ENCODE measurements at places on chromosomes 2 and 18.

DNA sequence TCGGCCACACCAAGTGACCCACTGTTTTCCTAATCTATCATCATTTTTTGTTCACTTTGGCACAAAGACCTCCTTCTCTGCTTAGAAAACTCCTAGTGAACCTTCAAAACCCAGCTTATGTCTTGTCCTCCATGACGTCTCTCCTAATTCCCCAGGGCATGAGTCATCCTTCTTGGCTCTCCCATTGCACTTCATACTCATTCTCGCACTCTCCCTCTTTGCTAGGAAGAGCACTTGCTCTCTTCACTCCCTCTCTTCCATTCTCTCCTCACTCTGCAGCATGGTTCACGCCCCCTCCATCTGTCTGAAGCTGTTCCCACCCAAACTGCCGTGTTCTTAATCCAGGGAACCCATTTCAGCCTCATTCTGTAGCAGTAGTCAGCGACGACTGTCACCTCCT lies 103.9 kb downstream of the MRO start:
- no peak for DNase-seq

GRCh38 chr18:65753520-65753919 lies 2.7 kb downstream of the CDH7 start:
- no peak for DNase-seq

- no peak for DNase-seq
Measured at GRCh38 chr2:152558158-152558984, 158.9 kb downstream of the PRPF40A start.

DNA sequence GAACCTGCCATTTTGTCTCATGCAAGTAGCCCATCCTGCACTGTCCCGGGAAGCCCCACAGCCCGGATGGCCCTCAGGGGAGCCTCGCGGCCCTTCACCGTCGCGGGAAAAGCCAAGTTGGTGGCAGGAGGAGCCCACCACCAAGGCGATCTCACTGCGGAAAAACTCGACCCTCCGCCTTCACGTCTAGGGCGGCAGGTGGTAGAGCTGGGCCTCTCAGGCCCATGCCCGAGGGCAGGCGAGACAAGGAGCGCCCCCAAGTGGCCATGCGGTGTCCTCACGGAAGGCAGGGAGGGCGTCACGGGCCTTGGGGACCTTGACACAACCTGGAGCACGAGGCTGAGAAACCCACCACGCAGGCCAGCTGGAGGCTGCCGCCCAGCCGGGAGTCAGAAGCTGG lies 34.8 kb upstream of the SKA1 start:
- no peak for DNase-seq

DNA sequence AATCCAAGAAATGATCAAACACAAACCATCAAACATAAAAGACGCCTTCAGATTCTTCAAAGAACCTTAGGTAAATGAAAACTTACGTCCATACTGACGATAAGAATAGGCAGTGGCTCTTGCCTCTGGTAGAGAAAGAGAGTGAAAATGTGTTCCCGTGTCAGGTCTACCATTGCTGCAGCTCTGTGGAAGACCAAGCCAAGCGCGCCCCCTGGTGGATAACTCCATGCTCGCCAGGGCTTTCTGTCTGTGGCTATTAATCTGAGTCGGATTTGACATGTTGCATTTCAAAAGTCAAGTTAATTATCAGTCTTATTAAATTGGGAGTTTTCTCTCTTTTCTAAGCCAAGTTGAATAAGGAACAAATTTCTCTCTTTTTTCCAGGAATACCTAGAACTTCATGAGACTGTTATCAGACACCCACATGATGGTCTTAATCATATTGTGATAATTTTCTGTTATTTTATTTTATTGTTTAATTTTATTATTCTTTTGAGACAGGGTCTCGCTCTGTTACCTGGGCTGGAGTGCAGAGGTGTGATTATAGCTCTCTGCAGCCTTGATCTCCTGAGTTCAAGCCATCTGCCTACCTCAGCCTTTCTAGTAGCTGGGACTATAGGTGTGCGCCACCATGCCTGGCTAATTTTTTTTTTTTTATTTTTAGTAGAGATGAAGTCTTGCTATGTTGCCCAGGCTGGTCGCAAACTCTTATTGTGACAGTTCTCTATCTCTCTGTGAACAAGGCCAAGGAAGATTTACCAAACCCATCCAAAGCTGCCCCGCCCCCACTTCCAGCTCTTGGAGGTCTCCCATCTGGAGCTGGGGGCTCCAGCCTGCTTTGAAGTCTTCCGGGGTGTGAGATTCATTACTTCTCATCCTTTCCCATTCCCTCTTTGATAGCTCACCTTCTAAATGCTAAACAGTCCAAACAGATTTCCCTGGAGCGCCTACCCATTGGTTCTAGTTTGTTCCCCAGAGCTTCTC lies 15.8 kb upstream of the ZAP70 start:
- peak; percentile 95 for DNase-seq

- no peak for DNase-seq
Measured at GRCh38 chr2:213036836-213037235, 114.6 kb downstream of the IKZF2 start.

DNA sequence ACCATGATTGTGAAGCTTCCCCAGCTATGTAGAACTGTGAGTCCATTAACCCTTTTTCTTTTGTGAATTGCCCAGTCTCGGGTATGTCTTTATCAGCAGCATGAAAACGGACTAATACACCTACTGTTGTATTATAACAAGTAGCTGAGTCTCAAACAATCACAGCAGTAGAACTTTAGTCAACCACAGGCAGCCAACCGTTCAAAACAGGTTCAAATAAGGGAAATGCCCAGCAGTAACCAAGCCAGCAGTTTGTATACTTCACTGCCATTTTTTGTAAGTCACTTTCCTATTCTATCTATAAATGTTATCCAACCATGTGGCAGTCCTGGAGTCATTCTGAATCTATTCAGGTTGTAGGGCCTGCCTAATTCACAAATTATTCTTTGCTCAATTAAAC lies 1560.6 kb upstream of the SLC39A10 start:
- DNase-seq, result no peak

DNA sequence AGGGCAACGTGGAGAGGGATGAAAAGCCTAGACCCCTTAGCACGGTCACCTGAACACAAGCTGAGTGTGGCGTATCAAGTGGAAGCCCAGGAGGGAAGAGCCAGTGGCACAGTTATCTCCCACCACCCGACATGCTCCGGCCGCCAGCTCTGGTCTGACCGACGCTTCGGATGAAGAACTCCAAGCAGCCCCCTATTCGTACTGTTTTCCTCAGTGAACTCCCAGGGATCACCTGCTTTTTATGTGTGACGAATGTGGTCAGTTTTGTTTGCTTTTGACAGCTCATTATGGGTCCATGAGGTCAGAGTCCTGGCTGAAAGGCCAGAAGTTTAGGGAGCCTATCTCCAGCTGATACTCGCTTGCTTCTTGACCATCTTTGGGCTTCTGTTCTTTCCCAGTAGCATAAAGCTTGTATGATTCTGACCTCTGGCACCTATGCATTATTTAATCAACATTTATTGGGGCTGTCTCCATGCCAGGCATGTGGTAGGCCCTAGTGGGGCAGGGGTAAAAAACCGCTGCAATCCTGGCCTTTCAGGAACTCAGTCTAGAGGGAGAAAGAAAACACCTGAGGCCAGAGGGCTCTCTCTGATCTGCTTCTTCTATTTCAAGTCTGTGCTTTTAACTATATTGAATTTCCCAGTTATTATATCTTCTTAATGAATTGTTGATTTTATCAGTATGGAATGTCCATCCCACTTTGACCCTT lies 33.0 kb upstream of the MRPL33 start:
- DNase-seq, result peak; percentile 8

DNA sequence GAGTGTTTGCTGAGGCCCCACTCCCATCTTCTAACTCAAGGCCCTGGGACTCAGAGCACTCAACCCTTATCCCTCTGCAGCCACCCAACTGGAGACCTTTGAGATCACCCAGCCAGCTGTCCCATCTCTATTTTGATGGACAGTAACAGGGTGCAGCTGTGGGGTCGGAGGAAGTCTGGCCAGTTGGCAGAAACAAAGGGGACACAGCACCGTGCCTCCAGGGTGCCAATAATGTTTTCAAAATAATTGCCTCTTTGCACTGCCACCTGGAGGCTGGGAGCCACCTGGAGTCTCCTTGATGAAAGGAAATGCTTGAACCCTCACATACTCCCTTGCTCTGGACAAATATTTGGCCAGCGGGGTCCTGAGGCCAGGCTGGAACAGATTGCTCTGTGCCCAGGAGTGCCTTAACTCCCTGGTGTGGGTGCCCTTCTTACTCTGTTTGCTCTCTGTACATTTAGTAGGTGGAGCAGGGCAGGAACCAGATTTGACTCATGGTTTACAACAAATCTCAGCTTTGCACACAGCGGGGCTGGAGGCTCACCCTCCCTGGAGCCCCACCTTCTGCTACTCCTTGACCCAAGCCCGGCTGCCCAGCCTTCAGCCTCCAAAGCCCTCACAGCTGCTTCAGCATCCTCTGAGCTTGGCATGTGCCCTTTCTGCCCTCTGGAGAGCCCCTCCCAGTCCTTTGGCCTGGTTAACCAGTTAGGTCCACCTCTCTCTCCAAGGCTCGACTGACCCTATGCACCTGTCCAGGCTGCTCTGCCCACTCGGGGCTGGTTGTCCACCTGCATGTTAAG lies 17.2 kb downstream of the MAL start:
- no peak for DNase-seq

GRCh38 chr18:28193177-28193778 lies 16.3 kb upstream of the CDH2 start:
- no peak for DNase-seq

DNA sequence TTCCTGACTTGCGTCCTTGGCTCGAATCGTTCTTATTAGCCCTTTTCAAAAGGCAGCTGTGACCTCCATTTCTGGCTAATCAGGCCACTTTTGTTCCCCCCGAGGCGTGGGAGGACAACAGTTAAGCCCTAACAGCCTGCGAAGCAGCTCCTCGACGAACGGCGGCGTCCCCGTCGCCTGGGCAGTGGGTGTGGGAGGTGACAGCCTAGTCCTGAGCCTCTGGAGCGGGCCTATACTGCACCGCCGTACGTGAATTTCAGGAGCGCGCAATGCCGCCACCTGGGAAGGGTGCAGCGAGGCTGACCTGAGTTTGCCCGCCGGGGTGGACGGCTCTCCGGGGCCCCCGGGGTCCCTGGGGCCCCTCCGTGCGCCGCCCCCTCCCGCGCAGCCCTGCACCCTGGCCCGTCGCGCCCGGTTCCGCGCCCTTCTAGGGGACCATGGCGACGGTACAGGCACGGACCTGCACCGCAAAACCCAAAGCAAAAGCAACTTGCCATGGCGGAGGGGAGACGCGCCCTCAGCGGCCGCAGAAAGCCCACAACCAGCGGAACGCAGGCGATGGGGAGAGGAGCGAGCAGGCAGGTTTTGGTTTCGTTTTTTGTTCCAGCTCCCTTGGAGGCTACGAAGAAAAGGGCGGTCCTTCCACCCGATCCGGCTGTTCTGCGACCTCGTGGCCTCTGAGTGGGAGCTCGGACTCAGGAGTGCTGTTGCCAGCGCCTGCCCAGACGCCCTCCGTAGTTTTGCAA lies at the start of gene RBM43:
RBM43 (minus strand) TSS at position 633 of the 746 bp plus-strand sequence; CDS start at position 497, 136 bp downstream.
- DNase-seq, result peak; percentile 84

GRCh38 chr2:240439698-240440151 lies 4.3 kb downstream of the GPC1 start:
- no peak for DNase-seq

GRCh38 chr2:152097801-152098495 lies 896 bp downstream of the CACNB4 start:
- peak; percentile 39 for DNase-seq

GRCh38 chr2:85309699-85310321 lies 18.0 kb downstream of the TGOLN2 start:
- no peak for DNase-seq

DNA sequence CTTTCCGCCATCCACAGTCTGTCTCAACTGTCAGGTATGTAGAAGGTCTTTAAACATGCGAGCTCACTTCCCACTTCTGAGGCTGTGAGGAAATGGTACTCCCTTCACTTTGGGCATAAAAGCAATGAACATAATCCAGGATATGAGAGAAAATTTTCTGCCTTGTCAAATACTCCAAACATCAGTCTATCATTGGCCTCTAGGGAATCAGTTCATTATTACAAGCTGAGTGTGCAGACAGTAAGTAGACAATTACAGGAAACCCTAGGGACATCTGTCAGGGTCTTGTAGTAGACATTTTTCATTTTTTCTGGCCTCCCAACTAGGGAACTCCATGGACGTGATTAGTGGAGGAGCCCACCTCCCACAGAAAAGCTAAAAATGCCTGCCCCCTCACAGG lies 13.6 kb upstream of the APCDD1 start:
- no peak for DNase-seq

DNA sequence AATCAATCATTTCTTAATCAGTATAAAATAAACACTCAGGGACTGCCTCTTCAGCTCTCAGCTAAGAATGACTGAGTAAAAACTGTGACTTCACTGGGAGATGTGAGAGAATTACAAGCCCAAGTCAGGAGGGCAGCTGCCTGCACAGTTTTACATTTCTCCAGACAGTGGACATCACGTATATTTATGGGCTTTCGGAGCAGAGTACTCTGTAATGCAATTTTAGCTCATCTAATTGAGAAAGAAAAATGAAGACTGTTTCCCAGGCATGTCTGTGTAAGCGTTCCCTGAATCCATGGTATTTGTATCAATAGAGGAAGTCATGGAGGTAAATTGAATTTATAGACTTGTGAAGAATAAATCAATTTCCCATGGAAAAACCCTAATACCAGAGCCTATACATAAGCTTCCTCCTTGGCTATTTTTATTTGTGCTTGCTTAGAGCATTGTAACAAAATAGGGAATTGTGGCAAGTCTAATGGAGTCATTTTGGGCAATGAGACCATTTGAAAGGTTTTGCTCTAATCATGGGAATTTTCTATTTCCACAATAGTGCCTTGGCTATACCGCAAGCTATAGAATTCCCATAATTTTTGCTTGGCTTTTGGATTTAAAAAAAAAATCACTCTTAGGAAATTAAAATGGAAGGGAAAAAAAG lies 87.2 kb downstream of the SLC5A7 start:
- no peak for DNase-seq

- no peak for DNase-seq
Measured at GRCh38 chr2:164595031-164595430, 26.3 kb downstream of the GRB14 start.

- DNase-seq, result no peak
Measured at GRCh38 chr2:169739351-169739750, 5.7 kb downstream of the KLHL23 start.

DNA sequence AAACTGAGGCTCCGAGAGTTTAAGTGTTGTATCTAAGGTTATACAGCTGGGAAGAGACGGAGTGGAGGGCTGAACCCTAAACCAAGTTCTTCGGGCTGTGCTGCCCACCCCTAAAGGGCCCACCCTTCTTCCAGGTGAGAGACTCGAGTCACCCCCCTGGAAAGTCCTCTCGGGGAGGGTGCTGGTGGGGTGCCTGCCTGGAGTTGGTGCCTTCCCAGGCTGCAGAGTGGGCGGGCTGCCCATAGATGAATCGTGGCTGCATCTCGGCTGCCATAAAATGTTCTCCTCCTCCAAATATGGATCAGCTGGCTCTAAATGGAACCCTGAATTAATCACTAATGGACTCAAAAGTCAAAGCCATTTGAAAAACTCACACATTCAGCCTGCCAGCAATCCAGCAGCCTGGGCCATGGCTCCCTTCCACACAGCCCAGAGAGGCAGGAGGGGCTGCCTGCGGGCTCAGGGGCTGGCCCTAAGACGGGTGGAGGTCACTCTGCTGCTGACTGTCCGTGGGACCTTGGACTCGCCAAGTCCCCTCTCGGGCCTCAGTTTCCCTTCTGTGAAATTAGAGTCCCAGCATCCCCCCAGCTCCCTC lies 7.7 kb downstream of the CIB4 start:
- no peak for DNase-seq
